ENCODE measurements at places on chromosomes 16 and 17.

- no peak for DNase-seq
These were observed 9.0 kb downstream of the CUEDC1 start for GRCh38 chr17:57945996-57946797.

DNA sequence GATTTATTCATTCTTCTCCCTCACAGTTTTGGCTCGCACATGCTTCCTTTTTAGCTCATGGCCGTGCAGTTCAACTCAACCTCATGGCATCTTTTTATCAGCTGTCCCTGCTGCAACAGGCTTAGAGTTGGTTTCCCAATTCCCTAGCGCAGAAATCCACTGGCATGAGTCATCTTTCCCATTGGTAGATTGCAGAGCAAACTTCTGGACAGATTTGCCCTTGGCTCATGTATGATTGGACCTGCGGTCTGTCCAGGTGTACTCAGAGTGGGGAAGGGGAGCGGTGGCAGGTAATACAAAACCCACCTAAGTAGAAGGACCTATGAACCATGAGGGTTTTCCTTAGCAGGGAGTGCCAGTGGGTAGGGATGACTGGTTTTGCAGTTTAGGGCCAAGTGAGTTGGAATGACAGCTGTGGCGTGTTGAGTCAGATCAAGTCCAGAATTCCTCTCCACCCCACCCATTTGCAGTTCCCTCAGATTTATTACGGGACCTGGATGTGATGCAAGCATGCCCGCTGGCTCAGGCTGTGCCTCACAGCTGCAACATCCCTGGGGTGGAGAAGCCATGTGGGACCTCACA lies 584.7 kb downstream of the WWOX start:
- DNase-seq, result no peak

- DNase-seq, result no peak
These were observed 231.2 kb downstream of the CPPED1 start for GRCh38 chr16:12572316-12572985.

DNA sequence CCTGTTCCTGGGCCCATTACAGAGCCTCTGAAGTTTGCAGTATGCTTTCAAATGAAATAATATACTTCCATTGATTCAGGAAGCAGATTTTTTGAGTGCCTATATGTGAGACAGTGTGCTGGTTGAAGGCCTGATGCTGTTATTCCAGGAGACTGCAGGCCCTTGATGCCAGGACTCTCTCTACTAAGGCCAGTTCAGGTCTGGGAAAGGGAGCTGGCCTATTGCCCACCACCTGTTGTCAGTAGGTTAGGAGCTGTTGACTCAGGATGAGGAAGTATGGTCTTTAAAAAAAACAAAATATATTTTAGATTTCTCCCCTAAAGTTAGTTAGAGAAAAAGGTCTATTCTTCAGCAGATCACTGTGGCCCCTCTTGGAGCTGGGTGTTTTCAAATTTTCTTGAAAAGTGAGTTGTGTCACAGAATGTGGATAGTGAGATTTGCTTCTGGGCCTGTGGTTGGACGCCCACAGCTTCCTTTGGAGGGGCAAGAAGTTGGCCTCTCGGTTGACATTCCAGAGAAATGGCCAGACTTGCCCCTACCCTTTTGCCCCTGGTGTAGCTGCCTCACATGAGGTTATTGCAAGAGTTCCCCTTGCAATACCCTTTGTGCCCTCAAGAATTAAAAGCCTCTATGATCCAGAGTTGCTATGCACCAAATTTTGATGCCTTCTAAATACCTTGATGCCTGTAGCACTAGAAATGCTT lies 7.9 kb downstream of the ESRP2 start:
- DNase-seq, result no peak

GRCh38 chr17:79645777-79646088 lies 34.9 kb upstream of the RBFOX3 start:
- no peak for DNase-seq

DNA sequence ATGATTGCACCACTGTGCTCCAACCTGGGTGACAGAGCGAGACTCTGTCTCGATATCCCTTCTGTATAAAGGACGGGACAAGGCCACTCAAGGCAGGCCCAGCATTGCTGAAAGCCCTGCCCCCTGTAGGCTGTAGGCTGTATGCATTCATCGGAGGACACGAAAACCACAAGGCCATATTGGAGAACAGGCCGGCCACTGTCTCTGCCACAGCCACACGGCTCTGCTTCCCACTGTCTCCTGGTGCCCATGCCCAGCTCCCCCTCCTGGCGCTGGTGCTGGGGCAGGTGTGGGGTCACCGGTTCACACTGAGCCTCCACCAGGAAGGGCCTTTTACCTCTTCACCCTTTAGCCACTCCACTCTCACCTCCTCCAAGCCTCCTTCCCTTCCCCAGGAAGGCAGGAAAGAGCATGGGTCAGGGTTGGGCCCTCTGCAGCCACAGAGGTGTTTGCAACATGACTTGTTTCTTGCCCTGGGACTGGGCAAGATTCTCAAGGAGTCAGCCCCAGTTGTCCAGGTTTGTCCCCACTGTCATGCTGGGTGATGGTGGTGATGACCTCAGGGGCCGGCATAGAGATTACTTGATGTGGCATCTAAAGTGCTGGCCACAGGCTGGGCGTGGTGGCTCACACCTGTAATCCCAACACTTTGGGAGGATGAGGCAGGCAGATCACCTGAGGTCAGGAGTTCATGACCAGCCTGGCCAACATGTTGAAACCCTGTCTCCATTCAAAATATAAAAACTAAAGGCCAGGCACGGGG lies 5.3 kb upstream of the NTN3 start:
- DNase-seq, result no peak

DNA sequence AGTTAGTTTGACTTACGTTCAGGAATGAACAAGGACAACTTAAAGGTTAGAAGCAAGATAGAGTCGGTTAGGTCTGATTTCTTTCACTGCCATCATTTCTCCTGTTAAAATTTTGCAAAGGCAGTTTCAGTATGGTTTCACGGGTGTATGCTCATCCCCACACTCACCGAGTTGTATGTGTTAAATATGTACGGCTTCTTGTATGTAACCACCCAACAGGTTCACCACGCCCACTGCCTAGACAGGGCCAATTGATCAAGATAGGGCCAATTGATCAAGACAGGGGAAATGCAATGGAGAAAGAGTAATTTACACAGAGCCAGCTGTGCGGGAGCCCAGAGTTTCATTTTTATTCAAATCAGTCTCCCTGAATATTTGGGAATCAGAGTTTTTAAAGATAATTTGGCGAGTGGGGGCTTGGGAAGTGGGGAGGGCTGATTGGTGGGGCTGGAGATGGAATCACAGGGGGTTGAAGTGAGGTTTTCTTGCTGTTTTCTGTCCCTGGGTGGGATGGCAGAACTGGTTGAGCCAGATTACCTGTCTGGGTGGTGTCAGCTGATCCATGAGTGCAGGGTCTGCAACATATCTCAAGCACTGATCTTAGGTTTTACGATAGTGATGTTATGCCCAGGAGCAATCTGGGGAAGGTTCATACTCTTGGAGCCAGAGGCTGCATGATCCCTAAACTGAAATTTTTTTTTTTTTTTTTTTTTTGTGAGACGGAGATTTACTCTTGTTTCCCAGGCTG lies 62.4 kb upstream of the PLCG2 start:
- no peak for DNase-seq

GRCh38 chr17:48625495-48626244 lies 488 bp downstream of the HOXB9 start:
- DNase-seq, result peak; percentile 40

- DNase-seq, result no peak
These were observed 151.7 kb downstream of the KCNJ18 start for GRCh38 chr17:21843951-21844590.

DNA sequence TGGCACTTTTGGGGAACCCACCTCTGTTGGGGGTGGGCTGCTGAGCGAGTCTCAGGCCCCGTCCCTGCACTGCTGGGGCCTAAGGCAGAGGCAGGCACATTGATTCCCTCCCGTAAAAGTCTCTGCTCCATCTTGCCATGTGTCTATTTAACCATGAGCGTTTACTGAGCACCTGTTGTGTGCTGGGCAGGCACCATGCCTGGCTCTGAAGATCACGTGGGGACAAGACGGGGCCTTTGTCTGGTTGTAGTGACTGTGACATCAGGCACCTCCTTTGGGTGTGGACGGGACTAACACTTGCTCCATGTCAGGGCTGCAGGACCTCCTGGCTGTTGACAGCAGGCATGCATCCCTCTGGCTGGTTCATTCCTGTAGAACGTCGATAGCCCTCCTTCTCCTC lies 204.7 kb upstream of the CIBAR2 start:
- no peak for DNase-seq

GRCh38 chr16:30357715-30358576 lies 2.8 kb upstream of the CD2BP2 start:
- DNase-seq, result no peak

GRCh38 chr17:71432378-71433315 lies 688.2 kb upstream of the SOX9 start:
- DNase-seq, result no peak

DNA sequence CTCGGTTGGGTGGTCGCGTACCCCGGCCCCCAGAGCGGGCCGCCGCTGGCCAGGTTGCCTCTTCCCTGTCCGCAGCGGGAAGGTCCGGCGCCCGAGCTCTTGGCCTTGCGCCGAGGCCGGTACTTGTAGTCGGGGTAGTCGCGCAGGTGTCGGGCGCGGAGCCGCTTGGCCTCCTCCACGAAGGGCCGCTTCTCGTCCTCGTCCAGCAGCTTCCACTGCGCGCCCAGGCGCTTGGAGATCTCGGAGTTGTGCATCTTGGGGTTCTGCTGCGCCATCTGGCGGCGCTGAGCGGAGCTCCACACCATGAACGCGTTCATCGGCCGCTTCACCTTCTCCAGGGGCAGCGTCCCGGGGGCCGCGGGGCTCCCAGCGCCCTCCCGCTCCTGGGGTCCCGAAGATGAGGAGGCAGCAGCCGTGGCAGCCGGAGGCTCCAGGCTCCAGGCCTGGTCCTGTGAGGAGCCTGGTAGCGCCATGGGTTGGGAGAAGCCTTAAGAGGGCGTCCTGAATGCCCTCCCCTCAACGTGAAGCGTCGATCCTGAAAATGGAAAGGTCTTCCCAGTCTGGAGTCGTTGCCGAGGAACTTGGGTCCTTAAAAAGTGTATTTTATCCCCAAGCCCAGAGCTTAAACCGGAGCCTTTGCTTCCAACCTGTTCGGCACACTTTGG lies 558 bp downstream of the SOX15 start:
- DNase-seq, result no peak

- no peak for DNase-seq
These were observed 27.9 kb downstream of the MBTPS1 start for GRCh38 chr16:84088695-84089395.

GRCh38 chr16:87584271-87584670 lies 18.0 kb upstream of the JPH3 start:
- no peak for DNase-seq

DNA sequence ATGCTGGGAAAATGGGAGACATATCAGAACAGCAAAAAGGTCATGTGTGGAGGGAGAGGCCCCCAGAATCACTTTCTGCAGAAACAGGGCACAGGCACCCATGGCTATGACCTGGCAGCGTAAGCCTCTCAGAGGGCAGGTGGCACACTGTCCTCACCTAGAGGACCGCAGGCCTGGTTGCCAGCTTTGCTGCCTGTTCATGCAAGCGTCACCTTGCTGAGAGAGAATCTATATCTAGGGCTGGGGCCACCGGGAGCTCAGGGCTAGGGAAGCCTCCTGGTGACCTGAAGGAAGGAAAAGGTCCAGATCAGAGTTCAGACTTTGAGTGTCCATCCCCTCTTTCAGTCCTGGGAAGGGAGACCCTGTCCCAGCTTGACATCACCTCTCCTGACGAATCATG lies 78.7 kb downstream of the GOSR1 start:
- DNase-seq, result no peak

GRCh38 chr17:33686171-33686570 lies 393.1 kb upstream of the ASIC2 start:
- peak; percentile 0 for DNase-seq

GRCh38 chr17:27771586-27771985 lies 28.7 kb downstream of the NOS2 start:
- no peak for DNase-seq
